PC-3 (cell line): ENCODE measurements at places on chromosomes 1 and 21. TPM values are rescaled to one million over a fixed set of nuclear protein-coding genes. Genes with fewer than 3 reads are reported as not detected.

DNA sequence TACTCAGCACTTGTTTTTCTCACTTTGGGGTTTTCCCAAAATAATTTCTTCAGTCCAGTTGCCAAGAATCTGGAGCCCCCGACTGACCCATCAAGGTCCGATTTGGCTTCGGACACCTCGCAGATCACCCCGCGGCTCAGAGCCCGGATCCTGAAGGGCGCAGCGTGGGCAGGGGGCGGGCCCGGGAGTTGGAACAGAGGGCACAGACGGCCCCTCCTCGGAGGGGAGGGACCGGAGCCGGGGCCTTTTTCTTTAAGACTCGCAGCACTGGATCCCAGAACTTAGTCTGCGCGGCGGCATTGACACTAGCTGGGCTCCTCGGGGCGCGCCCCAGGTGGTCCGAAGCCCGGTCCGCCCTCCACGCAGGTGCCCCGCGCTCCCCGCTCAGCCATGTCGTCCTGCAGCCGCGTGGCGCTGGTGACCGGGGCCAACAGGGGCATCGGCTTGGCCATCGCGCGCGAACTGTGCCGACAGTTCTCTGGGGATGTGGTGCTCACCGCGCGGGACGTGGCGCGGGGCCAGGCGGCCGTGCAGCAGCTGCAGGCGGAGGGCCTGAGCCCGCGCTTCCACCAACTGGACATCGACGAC, at the start of gene CBR3:
CBR3 (plus strand) TSS at position 277 of the 588 bp plus-strand sequence; CDS start at position 391, 114 bp downstream.
- peak within 1 kb of the TSS; percentile 92 for H3K4me3 ChIP-seq
- H3K27me3 ChIP-seq: no peaks in the 10 kb centered on the region
- H3K36me3 ChIP-seq: peaks cover 3% of the 10 kb centered on the region; the same call in 1 of the 2 replicates

GRCh38 chr1:1425426-1425752, 4.3 kb upstream of the ANKRD65 start:
- no peaks in the 10 kb centered on the region for H3K36me3 ChIP-seq
- no peak overlapping the region for H3K4me3 ChIP-seq
- H3K27me3 ChIP-seq: no peaks in the 10 kb centered on the region
- peaks cover 15% of the 10 kb centered on the region for H3K4me1 ChIP-seq

GRCh38 chr1:180462102-180462501, 40.3 kb downstream of the ACBD6 start:
- H3K27me3 ChIP-seq: no peaks in the 10 kb centered on the region
- H3K4me3 ChIP-seq: no peak overlapping the region
- H3K27ac ChIP-seq: no peak overlapping the region
- no peaks in the 10 kb centered on the region for H3K4me1 ChIP-seq

- H3K27ac ChIP-seq: no peak overlapping the region
- peak; percentile 78 for DNase-seq
- H3K4me3 ChIP-seq: no peak overlapping the region
- no peaks in the 10 kb centered on the region for H3K4me1 ChIP-seq
- no peaks in the 10 kb centered on the region for H3K27me3 ChIP-seq
These were observed 44.7 kb upstream of the GOLT1A start for GRCh38 chr1:204258213-204259115.

- peaks cover 43% of the 10 kb centered on the region for H3K27me3 ChIP-seq
- H3K4me3 ChIP-seq: no peak overlapping the region
- H3K27ac ChIP-seq: no peak overlapping the region
- H3K36me3 ChIP-seq: no peaks in the 10 kb centered on the region
These were observed 97.5 kb upstream of the CTTNBP2NL start for GRCh38 chr1:112298558-112298957.

DNA sequence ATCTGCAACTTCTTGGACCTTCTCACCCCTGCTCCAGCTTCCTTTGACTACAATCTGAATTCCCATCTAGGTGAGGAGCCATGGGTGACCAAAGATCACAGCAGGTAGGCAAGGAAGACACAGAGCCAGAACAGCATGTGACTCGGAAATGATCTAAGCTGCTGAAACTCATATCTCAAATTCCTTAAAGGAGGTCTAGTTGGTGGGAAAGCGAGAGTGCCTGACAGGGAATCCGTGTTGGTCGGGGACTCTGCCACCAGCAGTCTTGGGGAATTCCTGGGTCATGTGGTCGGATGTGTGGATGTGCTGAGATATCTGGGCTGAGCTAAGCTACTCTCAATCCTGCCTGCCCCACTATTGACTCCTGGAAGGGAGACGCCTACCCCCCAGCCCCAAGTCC, 3.2 kb upstream of the NUAK2 start:
- H3K27ac ChIP-seq: no peak overlapping the region
- DNase-seq: no peak
- H3K27me3 ChIP-seq: no peaks in the 10 kb centered on the region; the same call in 1 of the 2 replicates
- peaks cover 11% of the 10 kb centered on the region for H3K4me1 ChIP-seq

DNA sequence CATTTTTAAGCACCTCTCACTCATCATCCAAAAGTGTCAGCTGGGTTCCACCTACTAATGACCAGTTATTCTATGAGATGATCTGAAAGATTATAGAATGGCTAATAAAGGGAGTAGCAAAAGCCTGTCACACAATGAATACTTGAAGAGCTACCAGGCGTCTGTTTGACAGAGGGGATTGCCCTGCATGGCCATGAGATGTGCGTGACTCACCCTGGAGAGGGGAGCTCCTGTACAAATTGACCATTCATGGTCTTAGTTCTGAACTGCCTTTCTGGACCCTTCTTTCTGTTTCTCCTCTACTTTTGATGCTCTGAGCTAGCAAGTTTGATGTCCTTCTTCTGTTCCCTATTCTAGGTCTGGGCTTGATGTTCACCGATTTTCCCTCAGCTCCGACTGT, 85.2 kb upstream of the ABCD3 start:
- no peak overlapping the region for H3K4me3 ChIP-seq
- peak overlapping the region; percentile 62 for H3K27ac ChIP-seq
- no peaks in the 10 kb centered on the region for H3K36me3 ChIP-seq
- H3K27me3 ChIP-seq: no peaks in the 10 kb centered on the region
- DNase-seq: peak; percentile 82
- H3K4me1 ChIP-seq: peaks cover 60% of the 10 kb centered on the region

- no peak overlapping the region for H3K4me3 ChIP-seq
- H3K27me3 ChIP-seq: peaks cover 20% of the 10 kb centered on the region; the same call in 1 of the 2 replicates
- peak; percentile 41 for DNase-seq
- H3K36me3 ChIP-seq: no peaks in the 10 kb centered on the region
- no peaks in the 10 kb centered on the region for H3K4me1 ChIP-seq
These were observed 31.8 kb upstream of the PLD5 start for GRCh38 chr1:242556276-242556675.

GRCh38 chr1:55696891-55697290, 481.7 kb upstream of the USP24 start:
- H3K36me3 ChIP-seq: no peaks in the 10 kb centered on the region
- peaks cover 28% of the 10 kb centered on the region for H3K4me1 ChIP-seq
- H3K27ac ChIP-seq: peak overlapping the region; percentile 52; the same call in 1 of the 2 replicates
- no peak for DNase-seq
- H3K27me3 ChIP-seq: no peaks in the 10 kb centered on the region

DNA sequence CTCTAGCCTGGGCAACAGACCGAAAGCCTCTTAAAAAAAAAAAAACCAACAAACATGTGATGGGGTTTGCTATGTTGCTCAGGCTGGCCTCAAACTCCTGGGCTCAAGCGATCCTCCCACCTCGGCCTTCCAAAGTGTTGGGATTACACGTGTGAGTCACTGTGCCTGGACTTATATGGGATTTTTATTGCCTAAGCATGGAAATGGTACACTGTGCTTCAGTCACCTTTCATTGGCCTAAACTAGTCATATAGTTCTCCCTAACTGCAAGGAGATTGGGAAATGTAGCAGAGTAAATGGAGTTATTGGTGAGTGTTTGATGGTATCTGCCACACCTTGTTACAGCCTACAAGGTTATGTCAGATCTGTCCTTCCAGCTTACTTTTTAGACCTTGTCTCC, 17.2 kb upstream of the MEF2D start:
- peak; percentile 39 for DNase-seq
- H3K4me1 ChIP-seq: no peaks in the 10 kb centered on the region
- no peaks in the 10 kb centered on the region for H3K36me3 ChIP-seq
- H3K27me3 ChIP-seq: no peaks in the 10 kb centered on the region
- H3K27ac ChIP-seq: no peak overlapping the region
- H3K4me3 ChIP-seq: no peak overlapping the region

DNA sequence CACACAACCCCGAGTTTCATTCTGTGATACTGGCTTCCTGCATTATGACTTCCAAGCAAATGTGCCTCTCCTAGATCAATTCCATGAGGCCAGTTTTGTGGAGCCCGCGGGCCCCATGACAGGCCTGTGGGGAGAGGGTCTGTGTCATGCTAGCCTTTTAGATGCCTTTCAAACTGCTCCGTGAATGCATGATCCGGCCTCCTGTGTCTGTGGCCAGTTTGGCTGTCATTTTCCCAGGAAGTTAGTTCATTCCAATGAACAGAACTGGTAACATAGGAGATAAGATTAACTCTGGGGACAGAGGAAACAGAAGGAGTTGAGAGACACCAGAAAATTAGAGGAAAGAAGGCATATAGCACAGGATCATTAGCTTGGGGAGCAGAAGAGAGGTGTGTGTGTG, 3.2 kb downstream of the FNDC7 start:
- no peak for DNase-seq
- no peaks in the 10 kb centered on the region for H3K36me3 ChIP-seq
- H3K4me1 ChIP-seq: peaks cover 22% of the 10 kb centered on the region
- no peaks in the 10 kb centered on the region for H3K27me3 ChIP-seq
- H3K27ac ChIP-seq: no peak overlapping the region

Gene LEMD1
- 4.0 TPM in 1 of 2 replicates, not detected in the other for total RNA-seq

Gene E2F2
- 7.0 and 8.3 TPM in 2 replicates for total RNA-seq
